ENCODE measurements at places on chromosomes 2 and 18.
A peak's percentile ranks its signal among the peaks of the same experiment; 100 is the strongest.

- DNase-seq = no peak
These were observed 256.3 kb upstream of the MYT1L start for GRCh38 chr2:2587354-2587753.

DNA sequence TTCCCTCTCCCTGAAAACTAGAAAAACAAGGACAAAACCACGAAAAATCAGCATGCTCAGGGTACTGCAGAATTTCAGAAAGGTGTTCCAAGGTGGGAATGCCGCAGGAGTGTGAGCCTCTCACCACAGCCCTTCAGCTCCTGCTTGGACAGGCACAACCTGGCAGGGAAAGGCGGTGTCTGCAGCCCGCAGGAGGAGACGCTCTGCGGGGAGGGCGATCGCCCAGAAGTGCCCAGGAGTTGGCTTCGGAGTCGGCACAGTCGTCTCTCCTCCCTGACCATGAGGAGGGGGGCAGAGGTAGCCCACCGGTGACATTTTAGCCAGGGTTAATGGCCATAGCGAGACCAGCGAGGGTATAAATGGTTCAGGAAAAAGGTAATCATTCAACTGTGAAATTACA lies 57.2 kb downstream of the TMEM18 start:
- no peak for DNase-seq

DNA sequence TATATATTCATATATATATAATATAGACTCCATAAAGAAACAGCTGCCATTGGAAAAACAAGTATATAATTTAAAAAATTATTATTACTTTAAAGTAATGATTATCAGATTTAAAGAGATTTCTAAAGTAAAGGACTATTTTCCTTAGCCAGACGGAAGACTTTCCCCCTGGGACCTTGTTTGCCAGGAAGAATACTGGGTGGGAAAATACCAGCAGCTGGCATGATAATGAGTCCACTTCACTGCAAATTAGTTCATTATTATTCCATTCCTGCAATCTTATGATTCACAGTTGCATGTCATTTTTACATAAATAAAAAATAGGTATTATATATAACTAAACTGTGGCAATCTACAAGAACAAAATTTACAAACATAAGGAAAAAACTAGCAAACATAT lies 339.8 kb upstream of the CDH7 start:
- DNase-seq = no peak

DNA sequence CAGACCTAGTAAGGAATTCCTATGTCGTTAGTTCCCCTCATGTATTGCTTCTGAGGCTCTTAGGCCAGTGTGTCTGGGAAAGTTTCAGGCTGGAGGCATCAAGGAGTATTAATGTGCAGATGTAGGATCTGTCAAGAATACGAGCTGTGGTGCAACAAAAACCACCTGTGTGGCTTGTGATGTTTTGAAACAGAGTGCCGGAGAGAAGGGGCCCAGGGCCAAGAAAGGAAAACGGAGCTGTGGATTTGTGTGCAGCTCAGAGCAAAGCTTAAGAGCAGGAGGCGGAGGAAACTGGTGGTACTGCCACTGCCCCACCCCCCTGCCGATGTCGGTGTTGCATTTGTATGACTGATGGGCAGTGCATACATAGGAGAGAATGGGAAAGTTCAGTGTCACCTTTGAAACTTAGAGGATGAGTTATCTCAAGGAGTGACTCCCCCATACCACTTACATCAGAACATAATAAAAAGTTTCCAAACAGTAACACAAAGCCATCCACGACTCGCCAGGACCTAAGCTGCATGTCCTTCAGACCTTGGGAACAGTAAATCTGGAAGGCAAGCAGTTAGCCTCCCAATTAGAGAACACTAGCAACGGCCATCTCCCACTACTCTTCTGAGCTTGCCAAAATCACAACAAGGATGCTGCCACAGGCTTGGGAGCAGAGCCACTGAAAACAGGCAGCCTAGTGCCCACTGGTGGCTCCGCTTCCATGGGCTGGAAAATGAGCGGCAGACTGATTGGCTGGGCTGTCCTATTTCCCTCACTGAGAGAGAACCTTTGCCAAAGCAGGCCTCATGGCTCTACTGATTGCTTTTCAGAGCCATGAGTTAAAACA lies 152.7 kb upstream of the NT5C1B start:
- no peak for DNase-seq

GRCh38 chr2:135047300-135047699 lies at the start of gene MAP3K19:
Gene MAP3K19, minus strand, starts transcription at chr2:135047447. Its CDS starts 22,800 bp downstream, at chr2:135024647.
- no peak for DNase-seq

GRCh38 chr2:62826141-62826540 lies 120.6 kb downstream of the EHBP1 start:
- no peak for DNase-seq

- peak; percentile 53 for DNase-seq
These were observed 32.0 kb upstream of the GPR55 start for GRCh38 chr2:230956827-230957755.

- no peak for DNase-seq
These were observed 64.1 kb downstream of the KCNJ3 start for GRCh38 chr2:154762638-154763037.

GRCh38 chr2:16137080-16137755 lies 196.9 kb downstream of the MYCN start:
- DNase-seq = no peak

DNA sequence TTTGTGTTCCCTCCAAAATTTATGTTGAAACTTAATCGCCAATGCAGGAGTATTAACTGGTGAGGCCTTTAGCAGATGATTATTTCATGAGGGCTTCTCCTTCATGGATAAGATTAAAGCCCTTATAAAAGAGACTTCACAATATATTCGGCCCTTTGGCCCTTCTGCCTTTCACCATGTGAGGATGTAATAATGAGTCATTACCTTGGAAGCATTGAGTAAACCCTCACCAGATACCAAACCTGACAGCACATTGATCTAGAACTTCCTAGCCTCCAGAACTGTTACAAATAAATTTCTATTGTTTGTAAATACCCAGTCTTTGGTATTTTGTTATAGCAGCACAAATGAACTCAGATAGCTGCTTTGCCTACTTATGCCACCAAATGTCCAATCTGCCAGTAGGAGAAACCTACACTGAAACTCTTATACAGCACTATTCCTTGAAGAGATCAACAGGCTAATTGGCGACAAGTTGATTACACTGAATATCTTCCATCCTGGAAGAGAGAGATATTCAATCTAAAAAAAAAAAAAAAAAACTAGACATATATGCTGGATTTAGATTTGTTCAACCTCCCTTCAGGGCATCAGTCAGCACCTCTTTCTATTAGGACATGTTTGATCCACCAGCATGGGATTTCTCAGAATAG lies 125.9 kb upstream of the COL5A2 start:
- no peak for DNase-seq

- DNase-seq = no peak
These were observed 486 bp upstream of the GPR39 start for GRCh38 chr2:132415915-132416722.

- no peak for DNase-seq
These were observed 26.2 kb upstream of the EVA1A start for GRCh38 chr2:75586971-75587370.

DNA sequence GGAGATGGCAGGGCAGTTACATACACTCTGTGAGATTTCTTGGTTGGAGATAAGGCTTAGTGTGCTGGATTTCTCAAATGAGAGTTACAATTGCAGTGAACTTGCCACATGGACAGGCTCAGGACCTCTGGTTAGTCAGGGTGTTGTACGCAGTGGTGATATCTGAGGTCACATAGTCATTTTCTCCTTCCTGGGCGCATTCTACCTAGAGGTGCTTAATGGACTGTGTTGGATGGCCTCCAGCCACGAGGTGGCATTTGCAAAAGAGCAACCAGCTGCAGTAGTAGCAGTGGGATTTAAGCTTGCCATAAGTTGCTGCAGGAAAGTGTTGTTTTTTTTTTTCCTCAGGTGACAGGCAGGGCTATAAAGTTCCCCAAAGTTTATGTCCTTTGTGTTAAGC lies 173.8 kb upstream of the TMEM200C start:
- no peak for DNase-seq

GRCh38 chr2:7701791-7702190 lies 784.6 kb downstream of the RNF144A start:
- no peak for DNase-seq

DNA sequence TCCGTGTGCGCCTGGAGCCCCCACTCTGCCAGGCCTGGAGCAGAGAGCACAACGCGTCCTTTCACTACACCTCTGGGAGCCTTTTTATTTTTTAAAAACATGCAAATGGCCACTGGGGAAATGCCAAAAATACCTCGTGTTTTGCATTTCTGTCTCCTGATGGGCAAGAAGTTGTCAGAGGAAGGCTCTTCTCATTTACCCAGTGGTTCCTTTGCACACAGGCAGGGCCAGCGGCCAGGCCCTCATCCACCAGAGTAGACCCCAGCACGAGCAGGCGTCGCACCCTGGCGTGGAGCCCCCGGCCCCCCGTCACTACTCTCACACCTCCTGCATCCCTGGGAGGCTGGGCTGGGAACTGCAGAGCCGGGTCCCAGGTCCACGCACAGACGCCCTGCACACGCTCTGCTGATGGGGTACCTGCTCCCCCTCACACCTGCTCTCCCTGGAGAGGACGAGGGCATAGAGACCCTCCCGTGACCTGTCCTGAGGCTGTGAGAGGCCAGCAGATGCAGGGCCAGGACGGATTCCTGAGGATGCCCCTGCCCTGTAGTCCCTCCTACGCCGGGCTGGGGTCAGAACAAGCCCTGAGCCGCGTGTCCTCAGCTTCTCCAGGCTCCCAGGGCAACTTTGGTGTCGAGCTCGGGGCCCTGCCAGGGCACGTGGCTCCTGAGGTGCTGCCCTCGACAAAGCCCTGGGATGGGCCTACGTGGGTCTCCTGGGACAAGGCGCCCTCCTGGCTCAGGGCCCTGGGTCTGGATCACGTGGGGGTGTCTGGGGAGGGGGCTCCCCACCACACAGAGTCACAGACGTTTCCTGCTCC lies 65.0 kb downstream of the NFATC1 start:
- DNase-seq = no peak

GRCh38 chr2:146912536-146912935 lies 932.3 kb upstream of the ACVR2A start:
- DNase-seq = no peak

- DNase-seq = peak; percentile 39
These were observed 1.3 kb upstream of the CYP26B1 start for GRCh38 chr2:72148837-72149555.

DNA sequence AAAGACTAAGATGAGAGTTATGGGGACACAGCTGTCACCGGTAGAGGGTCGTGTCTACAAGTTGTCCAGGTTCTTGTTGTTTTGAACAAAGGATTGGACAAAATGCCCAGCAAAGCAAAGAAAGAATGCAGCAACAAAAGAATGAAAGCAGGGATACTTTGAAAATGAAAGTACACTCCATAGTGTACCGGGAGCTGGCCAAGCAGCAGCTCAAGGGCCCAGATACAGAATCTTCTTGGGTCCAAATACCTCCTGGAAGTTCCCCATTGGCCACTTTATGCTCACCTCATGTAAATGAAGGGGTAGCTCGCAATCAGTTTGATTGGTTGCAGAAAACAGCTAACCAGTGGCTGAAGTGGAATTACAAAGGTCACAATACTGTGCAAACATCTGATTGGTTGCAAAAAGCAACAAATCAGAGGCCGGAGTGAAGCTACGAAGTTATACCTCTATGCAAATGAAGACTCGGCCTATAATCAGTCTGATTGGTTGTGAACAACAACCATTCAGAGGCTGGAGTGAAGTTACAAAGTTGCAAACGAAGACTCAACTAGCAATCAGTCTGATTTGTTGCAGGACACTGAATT lies 474.9 kb upstream of the TMEFF2 start:
- no peak for DNase-seq

- DNase-seq = no peak
These were observed 278.7 kb upstream of the PXDN start for GRCh38 chr2:2022941-2023586.

GRCh38 chr18:25843791-25844190 lies 246.6 kb downstream of the SS18 start:
- no peak for DNase-seq

- DNase-seq = no peak
These were observed 173.8 kb upstream of the CNTNAP5 start for GRCh38 chr2:123851281-123851680.

GRCh38 chr2:168660870-168661862 lies 141.3 kb upstream of the NOSTRIN start:
- no peak for DNase-seq

GRCh38 chr2:67895227-67895941 lies 167.4 kb downstream of the C1D start:
- DNase-seq = no peak

GRCh38 chr2:42304059-42304713 lies 56.8 kb downstream of the COX7A2L start:
- DNase-seq = no peak

GRCh38 chr18:27045342-27045741 lies 139.8 kb downstream of the CHST9 start:
- DNase-seq = no peak

DNA sequence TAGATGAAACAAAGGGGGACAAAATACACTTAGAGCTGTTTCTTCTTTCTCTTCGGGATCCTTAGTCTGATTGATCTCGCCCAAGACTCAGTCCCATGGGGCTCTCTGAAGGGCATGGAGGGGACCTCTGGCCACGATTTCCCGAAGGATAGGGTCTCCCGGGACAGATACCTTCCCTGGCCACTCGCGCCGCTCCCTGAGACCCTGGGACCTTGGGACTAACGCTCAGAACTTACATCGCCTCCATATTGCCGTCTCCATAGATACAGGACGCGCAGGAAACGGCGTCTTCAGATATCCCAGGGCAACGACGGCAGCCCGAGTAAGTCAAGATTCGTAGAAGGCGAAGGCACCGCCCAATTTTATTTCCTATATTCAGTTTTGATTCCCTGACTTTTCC lies at the start of gene CFAP65:
Gene CFAP65, minus strand, starts transcription at position 265 of the 400 bp plus-strand sequence. CDS start 2,468 bp downstream, outside the sequence.
- DNase-seq = peak; percentile 39

- no peak for DNase-seq
These were observed 255.9 kb upstream of the CXCR4 start for GRCh38 chr2:136373841-136374240.

Measured in stimulated activated CD4-positive, alpha-beta T cell treated with anti-CD3 and anti-CD28 coated beads, Interleukin-2, amount 100 ng/mL, for 24 hours (primary cell).